HEK293T (cell line): ENCODE measurements at places on chromosomes 11 and 22.

DNA sequence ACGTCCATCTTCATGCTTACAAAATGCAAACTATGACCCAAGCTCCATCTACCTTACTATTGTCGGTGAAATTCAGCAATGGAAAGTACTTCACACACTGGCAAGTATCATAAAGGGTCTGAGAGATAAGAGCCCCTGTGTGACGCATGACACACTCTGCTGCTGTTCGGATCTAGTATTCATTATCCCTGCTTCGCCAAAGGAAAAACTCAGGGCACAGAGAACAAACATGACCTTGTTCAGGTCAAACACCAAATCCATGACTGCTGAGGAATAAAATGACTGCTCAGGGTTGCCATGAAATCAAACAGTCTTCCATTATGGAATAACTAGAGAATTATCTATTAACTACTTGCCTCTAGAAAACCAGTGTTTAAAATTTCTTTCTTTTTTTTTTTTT, 73.0 kb downstream of the MICAL3 start:
- DNase-seq: no peak

DNA sequence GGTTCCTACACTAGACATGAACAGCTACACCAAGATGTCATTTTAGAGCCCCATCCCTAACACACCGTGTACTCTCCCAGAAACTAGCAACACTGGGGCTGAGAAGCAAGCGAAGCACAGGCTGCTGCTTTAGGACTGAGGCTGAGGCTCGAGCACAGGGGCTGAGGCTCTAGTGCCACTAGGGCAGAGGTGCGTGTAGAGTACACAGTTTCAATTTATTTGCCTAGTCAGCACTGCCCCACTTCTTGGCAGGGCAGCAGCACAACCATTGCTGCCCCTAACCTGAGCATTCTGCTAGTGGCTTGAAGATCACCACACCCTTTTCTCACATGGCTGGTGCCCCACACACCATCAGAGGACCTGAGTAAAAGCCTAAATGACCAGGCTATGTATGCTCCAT, 713.2 kb downstream of the LRRC4C start:
- DNase-seq: no peak

GRCh38 chr11:47611348-47611794, 17.2 kb upstream of the C1QTNF4 start:
- no peak for DNase-seq

DNA sequence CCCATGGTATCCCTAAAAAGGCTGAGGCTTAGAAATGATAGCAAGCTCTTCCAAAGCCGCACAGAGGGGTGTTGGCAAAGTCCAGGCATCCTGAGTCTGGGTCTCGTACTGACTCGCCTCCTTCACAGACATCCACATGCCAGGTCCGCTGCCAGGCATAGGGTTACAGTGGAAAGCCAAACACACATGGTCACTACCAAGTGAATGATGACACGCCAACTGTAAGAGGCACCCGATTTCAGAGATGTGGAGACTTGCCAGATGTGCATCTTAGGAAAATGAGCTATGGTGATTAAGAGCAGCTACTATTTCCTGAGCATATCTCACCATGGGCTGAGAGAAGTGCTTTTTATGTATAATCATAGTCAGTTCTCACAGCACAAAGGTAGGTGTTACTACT, 314.9 kb downstream of the MIAT start:
- DNase-seq: no peak

DNA sequence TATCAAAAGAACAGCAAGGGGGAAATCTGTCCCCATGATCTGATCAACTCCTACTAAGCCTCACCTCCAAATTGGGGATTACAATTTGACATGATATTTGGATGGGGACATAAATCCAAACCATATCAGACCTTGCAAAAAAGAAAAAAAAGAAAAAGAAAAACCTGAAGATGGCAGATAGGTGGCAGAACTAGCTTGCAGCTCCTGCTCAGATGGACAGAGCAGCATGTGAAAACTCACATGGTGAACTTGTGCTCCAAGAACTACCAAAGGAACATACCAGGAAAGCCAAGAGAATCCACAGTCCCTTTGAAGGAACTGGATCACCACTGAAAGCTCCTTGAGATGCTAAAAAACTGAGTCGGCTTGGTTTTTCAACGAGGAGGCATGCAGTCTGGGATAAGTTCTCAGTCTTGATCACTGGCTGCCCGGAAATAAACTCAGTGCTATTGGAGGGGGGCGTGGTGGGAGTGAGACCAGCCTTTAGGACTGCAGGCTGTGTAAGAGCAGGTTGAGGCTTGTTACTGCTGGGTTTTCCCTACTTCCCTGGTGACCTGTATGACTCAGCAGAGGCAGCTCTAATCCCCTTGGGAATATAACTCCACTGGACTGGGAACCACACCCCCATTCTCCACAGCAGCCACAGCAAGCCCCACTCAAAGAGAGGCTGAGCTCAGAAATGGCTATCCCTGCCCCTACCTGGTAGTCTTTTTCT, 358.3 kb upstream of the ARHGAP42 start:
- no peak for DNase-seq

GRCh38 chr11:125923012-125923579, 18.8 kb downstream of the DDX25 start:
- DNase-seq: peak; percentile 81

- DNase-seq: no peak
These were observed 1335.3 kb downstream of the TBC1D22A start for GRCh38 chr22:48097723-48098122.

GRCh38 chr22:19396561-19396933, 35.0 kb downstream of the HIRA start:
- no peak for DNase-seq

- DNase-seq: no peak
These were observed 6.2 kb downstream of the KDM4F start for GRCh38 chr11:95055283-95055897.

DNA sequence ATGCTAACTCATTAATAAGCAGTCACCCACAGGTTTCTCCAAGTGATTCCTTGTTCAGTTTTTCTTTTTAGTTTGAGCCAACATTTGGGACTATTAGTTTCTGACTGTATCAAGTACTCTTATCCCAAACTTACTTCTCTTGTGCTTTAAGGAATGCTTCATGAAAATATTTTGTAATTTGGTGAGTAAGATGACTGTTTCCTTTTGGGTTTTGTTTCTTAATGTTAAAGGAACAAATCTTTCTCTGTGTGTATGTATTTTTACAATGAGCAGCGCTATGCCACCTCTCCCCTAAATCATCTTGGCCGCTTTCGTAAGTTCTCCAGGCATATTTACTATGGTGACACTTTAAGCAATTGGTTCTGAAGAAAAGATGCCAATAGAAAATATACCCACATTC, 72.4 kb downstream of the LDLRAD3 start:
- DNase-seq: no peak

DNA sequence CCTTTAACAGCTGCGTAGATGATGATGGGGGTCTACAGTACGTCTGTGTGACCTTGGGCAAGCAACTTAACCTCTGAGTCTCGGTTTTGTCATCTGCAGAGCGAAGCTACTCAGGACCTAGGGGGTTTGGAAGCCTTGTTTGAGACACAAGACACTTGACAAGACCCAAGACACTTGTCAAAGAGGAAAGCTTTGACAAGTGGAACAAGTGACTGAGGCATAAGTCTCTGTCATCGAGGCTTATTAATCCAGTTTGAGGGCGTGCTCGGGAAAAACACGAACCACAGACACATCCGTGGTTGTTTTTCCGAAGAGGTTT, 732 bp upstream of the PC start:
- DNase-seq: no peak

DNA sequence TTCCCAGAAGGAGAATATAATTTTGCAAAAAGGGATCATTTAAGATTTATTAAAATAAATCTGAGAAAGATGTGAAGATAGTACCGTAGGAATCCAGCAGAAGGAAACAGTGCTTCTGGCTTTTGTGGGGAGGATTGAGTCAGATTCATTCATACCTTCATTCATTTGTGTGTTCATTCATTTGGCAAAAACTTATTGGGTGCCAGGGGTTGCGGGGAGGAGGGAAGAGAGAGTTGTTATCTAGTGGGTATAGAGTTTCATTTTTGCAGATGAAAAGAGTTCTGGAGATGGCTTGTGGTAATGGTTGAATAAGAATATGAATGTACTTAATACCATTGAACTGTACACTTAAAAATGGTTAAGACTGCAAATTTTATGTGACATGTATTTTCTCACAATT, 31.1 kb downstream of the BMAL1 start:
- DNase-seq: no peak

DNA sequence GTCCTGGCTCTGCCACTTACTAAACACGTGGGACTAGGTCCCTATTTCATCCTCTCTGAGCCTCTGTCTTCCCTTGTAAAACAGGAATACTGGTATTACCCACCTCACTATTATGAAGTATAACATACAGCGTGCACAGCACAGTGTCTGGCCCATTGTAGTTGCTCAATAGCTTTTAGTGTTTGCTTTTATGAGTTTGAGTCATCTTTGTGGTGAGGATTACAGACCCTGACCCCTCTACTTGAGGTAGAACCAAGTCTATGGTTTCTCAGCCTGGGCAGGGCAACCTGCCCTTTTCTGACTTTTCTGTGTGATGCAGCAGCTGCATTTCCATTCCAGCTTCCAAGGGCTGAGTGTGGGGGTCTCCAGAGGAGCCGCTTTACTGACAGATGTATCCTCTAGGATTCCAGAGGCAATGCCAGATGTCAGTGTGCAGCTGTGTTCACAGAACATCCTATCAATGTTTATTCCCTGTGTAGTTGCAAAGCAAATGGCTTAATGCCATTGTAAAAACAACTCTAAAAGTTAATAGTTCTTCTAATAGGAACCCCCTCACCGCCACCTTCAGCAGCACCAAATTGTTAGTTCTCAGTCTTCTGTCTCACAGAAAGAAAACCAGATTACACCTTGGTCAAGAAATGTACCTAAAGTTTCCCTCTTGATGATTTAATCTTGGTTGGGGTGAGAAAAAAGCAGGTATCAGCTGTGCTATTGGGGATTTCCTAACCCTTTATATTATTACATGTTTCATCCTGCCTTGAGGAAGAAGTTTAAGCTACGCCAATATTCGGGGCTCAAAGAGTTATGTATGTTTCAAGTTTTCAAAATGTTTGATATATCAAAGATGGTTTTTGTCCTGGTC, 16.8 kb downstream of the PRR5L start:
- no peak for DNase-seq

DNA sequence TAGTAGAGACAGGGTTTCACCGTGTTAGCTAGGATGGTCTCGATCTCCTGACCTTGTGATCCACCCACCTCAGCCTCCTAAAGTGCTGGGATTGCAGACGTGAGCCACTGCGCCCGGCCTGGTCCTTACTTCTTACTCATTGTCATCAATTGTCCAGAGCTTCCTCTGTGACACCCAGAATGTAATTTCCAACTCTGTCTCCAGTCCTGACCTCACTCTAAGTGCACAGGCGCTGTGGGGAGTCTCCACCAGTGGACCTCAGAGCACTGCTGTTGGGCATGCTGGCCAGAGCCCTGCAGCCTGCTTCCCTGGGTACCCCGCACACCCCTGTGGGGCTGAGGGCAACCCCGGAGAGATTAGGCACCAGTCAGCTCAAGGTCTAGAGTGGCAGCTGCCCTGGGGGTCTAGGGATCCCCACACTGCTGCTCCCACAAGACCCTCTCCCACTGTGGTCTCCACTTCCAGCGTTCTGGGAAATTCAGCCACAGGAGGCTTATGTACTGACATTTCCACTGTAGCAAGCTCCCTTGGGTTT, 1140.3 kb downstream of the TBC1D22A start:
- DNase-seq: no peak
